ENCODE measurements at places on chromosomes 2 and 18.

DNA sequence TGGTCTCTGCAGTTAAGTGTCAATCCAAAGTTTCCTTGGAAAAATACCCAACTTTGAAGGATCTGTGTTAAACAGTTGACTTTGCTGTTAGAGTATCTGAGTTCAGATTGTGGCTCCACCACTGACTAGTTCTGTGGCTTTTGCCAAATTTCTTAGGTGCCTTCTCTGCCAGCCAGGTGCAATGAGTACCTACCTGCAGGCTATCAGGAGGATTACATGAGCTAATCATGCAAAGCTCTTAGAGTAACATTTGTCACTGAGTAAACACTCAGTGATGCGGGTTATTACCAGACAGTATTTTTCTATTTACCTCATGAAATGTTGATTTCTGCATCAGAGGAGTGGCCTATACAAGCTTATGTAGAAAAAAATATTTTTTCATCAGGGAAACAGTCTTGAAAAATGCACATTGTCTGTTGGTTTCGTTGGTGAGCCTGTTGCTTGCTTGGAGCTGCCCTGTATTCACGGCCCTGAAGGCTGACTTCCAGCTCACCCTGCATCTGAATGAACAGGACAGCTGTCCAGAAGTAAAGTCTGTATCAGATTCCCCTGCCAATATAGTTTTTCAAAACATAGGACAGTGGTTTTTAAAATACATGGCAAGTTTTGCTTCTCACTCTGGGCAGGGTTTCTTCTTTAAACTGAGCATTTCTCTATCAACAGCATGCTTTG, 235.1 kb downstream of the CDCA7 start:
- no peak for DNase-seq

DNA sequence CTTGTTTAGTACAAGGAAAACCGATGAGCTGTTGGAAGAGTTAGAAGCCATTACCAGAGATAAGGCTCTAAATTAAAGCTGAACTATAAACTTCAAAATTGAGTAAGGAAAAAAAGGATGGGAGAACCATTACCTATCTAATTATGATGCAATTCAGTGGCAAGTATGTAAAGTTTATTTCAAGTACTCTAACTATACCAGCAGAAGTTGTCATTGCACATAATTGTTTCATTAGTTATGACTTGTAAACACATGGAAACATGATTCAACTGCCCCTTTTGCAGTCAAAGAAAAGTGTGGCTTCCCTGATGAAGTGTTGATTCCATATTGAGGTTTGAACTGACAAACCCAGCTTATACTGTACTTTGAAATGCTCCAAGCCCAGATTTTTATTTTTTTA, 324.1 kb upstream of the KCNJ3 start:
- DNase-seq = no peak

DNA sequence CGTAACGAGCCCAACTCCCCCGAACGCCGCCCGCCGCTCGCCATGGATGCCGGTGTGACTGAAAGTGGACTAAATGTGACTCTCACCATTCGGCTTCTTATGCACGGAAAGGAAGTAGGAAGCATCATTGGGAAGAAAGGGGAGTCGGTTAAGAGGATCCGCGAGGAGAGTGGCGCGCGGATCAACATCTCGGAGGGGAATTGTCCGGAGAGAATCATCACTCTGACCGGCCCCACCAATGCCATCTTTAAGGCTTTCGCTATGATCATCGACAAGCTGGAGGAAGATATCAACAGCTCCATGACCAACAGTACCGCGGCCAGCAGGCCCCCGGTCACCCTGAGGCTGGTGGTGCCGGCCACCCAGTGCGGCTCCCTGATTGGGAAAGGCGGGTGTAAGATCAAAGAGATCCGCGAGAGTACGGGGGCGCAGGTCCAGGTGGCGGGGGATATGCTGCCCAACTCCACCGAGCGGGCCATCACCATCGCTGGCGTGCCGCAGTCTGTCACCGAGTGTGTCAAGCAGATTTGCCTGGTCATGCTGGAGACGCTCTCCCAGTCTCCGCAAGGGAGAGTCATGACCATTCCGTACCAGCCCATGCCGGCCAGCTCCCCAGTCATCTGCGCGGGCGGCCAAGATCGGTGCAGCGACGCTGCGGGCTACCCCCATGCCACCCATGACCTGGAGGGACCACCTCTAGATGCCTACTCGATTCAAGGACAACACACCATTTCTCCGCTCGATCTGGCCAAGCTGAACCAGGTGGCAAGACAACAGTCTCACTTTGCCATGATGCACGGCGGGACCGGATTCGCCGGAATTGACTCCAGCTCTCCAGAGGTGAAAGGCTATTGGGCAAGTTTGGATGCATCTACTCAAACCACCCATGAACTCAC, 673 bp downstream of the PCBP1 start:
- DNase-seq = peak; percentile 21

DNA sequence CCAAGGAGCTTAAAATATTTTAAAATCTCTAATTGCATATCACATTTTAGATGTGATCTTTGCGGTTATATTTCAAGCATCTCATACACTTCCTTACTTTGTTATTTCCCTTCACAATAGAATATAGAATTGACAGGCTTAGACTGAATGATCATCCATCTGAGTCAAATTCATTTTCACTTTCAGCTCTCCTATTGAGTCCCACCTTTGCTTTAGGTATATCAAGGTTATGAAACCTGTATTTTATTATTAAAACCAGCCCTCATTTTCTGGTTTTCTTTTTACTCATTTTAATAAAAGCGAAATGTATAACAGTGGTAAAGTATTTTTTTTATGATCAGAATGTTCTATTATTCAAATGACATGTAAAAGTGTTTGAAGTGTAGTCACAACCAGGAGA, 162.9 kb upstream of the KYNU start:
- no peak for DNase-seq

DNA sequence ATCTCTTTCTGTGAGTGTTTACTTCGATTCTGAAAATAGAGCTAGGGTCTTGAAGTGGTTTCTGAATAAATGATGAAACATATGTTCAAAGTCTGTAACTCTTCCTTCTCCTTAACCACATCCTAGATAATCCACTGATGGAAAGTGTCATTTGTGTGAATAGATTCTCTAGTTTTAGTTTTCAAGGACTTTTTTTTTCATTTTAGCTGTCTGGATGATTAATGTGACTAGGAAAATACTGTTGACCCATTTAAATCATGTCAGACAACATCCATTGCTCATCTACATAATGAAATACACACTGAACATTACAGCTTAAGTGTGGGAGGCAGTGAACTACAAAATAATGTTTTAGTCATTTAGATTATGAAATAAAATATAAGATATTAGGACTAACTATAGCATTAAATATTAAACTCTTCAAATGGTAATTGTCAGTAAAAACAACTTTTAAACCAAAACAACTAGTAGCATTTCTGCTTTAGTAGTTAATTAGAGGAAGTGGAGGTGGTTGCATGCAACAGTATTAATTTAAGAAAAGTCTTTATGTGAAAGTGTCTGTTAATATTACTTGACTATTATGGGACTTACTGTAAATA, 39.1 kb upstream of the DLX1 start:
- DNase-seq = no peak

- no peak for DNase-seq
Observed at GRCh38 chr2:1256632-1257324, 156.5 kb upstream of the TPO start.

Measured in activated gamma-delta T cell treated with anti-CD3 and anti-CD28 coated beads, Interleukin-2, amount 50 U/mL, for 16 hours (primary cell).